ENCODE measurements at places on chromosomes 1 and 21.

GRCh38 chr1:79760531-79760930 lies 754.0 kb upstream of the ADGRL4 start:
- no peak for DNase-seq

DNA sequence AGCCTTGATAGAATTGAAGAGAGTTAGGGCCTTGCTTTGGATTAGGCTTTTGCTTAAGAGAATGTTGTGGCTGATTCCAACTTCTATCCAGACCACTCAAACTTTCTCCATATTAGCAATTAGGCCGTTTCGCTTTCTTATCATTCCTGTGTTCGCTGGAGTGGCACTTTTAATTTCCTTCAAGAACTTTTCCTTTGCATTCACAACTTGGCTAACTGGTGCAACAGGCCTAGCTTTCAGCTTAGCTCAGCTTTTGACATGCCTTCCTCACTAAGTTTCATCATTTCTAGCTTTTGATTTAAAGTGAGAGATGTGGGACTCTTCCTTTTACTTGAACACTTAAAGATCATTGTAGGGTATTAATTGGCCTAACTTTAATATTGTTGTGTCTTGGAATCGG lies 183.6 kb upstream of the L1TD1 start:
- no peak for DNase-seq

- DNase-seq: no peak
Measured at GRCh38 chr1:215022741-215023141, 59.8 kb upstream of the KCNK2 start.

DNA sequence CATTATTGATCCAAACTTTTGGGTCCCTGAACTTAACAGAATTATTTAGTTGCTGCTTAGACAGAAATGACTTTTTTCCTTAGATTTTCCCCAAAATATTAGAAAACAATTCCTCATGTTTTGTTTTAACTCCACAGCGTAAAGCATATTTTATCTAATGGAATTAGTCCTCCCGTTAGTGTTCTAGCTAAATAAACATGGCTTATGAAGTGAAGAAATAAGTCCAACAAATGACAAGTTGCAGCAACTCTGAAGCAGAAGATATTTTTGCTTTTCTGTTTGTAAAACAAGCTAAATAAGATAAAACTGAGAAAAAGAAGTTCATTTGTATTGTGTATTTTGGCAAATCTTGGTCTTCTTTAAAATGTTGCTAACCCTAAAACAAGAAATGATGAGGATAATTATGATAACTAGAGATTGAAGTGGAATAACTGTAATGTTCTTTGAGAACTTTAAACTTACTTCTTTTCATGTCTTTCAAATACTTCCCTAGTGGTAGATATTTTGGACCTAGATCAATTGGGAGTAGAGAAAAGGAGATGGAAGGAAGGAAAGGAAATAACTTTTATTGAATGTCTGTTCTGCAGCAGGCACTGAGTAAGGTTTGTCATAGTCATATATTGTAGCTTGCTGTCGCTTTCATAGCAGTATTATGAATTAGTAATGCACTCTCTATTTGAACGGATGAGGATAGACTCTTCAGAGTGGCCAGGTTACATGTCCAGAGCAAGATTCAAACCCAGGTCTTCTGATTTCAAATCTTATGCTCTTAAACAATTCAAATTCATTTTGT lies 12.5 kb downstream of the NFIA start:
- DNase-seq: no peak

DNA sequence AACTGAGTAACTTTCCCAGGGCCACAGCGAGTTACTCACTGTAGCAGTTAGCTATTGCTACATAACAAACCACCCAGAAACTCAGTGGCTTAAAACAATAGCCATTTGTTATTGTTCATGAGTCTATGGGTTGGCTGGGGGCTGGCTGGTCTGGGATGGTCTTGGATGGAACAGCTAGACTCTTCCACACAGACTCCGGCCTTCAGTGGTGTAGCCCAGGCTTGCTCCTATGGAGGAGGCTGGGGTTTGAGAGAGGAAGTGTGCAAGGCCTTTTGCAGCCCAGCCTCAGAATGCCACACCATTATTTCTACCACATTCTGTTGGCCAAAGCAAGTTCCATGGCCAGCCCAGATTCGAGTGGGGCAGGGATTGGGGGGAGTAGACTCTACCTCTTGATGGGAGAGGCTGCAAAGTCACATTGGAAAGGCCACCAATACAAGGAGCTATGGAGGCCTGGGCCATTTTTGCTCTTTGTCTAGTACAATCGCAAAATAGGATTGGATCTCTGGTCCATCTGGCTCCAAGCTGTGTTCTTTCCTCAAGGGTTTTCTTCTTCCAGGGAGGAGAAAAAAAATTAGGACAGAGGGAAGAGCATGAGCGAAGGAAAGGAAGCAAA lies 37.5 kb upstream of the TTC22 start:
- no peak for DNase-seq
